Muscle of back (tissue), 13 donors: ENCODE measurements at places on chromosomes 2 and 18.

DNA sequence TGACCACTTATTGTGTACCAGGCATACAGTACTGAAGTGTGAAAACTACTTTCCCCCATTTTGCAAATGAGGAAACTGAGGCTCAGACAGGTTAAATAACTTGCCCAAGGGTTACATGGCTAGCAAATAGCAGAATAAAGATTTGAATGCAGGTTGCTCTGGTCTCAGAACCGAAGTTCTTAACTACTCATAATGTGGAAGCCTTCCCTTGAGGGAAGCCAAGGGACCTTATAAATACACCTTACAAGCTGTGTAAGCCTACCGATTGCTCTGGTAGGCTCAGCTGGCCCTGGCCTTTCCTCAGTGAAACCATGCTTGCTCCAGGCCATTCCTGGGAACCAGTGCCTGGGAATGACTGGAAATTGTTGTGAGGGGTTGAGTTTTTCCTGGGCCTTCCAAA is 114.6 kb upstream of the CDCA7 start:
- DNase-seq: no peak

DNA sequence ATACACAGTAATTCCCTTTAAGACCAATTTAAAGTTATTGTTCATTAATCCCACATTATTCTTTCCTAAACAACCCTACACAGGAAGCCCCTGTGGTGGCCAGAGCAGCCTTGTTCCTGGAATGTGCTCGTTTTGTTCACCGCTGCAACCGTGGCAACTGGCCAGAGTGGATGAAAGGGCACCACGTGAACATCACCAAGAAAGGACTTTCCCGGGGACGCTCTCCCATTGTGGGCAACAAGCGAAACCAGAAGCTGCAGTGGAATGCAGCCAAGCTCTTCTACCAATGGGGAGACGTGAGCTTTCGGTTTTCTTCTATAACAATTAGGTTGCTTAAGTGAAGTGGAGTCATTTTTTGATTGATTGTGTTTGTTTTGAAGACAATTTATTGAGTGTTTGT is 101.0 kb downstream of the UNC80 start:
- DNase-seq: peak; percentile 3

DNA sequence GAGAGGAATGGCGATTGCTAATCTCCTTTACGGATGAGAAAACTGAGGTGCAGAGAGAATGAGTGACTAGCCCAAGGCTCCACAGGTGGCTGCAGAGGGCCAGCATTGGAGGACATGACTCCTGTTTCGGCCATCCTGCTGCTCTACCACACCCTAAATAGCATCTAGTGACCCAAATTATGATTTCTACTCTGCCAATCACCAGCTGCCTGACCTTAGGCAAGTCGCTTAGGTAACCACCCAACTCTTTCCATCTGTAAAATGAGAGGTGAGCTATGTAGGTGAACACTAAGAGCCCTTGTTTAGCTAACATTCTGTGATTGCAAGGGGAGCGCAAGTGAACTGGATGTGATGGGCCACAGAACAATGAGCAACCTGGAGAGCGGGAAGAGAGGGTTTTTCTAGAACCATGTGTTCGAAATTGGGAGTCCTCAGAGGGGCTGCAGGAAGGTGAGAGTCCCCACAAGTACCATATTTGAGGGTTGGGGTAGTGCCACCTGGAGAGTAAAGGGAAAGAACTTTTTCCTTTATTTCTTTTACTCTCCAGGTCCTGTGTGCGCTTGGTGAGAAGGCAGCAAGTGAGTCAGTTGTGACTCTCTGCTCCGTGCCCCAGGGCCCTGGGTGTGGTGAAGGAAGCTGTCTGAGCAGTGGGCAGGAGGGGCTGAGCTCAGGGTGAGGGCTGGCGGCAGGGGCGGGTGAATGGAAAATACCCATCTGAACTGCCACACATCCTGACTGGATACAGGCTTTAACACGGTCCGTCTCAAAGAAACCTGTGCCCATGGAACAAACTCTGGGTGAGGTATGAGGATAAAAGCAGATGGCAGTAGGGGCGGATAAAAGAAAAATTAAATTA is 2.4 kb downstream of the CYP27C1 start:
- DNase-seq: no peak

- no peak for DNase-seq
Measured at GRCh38 chr2:239548965-239549595, 148.3 kb upstream of the HDAC4 start.

DNA sequence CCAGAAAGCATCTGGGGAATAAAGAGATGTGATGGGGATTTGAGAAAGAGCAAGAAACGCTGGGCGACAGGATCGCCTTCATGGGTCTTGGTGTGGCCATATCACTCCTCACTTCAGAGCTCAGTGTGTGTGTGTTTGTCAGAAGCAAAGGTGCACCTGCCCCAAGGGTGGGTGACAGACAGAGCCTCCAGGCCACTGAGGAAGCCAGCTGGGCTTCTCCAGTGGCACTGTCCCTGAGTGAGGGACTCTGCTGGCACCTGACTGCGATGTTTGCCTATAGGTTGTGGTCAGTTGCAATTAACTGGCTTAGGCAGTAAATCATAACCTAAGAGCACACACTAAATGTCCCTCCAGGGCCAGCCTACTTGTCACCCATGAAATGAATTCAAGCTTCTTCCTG is 23.5 kb upstream of the GNAL start:
- DNase-seq: no peak

- DNase-seq: peak; percentile 49
Measured at GRCh38 chr2:132780651-132781050, 110.6 kb upstream of the LYPD1 start.

DNA sequence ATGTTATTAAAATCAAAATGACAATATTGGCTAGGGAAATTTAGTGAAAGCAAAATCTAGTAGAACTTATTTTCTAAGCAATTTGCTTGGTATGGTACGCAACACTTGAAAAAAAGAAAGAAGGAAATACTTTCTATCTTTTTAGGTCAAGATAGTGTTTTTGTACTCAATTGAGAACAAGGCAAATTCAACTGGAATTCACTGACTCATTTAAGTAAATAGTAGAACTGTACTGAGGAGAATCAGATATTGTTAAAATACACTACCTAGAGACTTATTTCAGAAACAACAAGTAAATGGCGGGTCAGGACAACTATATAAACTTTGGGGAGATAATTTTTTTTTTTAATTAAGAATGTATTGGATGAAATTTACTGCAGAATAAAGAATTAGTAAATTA is 18.9 kb downstream of the ZRANB3 start:
- no peak for DNase-seq

- DNase-seq: no peak
Measured at GRCh38 chr18:33282142-33282541, 158.4 kb downstream of the CCDC178 start.

- DNase-seq: peak; percentile 49
Measured at GRCh38 chr2:132943829-132944228, 273.8 kb upstream of the LYPD1 start.

GRCh38 chr18:23560186-23560585 is 26.1 kb downstream of the NPC1 start:
- DNase-seq: no peak

DNA sequence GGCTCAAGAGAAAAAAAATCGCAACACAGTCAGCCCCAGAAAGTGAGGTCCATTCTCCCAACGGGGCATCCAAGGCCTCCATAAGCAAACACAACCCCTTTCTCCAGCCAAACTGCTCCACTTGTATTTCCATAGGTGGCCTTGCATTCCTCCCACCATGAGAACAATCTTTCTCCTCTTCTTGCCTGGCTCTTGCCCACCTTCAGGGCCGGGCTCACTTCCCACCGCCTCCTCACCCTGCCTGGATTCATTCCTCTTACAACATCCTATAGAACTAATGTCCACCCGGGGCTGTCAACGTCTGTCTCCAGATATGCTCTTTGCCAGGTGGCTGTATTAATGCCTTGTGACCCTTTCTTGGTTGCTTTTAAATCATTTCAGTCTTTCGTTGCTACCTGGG is 124.5 kb downstream of the SMAD7 start:
- DNase-seq: no peak

GRCh38 chr2:105143467-105144151 is 97.9 kb upstream of the GPR45 start:
- DNase-seq: peak; percentile 2

GRCh38 chr2:220194630-220195584 is 567.5 kb downstream of the SLC4A3 start:
- no peak for DNase-seq

- DNase-seq: no peak
Measured at GRCh38 chr2:135124924-135125886, 73.1 kb downstream of the RAB3GAP1 start.

- no peak for DNase-seq
Measured at GRCh38 chr2:59732871-59733566, 820.4 kb downstream of the BCL11A start.

DNA sequence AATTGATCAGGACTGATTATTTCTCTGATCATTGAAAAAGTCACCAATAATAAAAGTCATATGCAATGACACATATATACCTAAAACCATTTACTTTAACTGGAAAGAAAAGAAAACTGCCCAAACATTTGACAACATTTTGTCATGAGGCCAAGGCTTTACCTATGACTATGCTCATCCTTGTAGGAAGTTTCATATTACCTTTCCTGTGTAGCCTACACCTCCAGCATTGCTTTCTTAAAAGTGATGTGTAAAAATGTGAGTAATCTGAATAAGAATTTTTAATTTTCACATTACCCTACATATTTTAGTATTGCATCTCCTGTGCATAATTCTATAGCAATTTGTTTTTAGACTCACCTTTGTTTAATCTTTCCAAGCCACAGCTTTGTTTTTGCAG is 419.8 kb upstream of the FIGN start:
- no peak for DNase-seq

DNA sequence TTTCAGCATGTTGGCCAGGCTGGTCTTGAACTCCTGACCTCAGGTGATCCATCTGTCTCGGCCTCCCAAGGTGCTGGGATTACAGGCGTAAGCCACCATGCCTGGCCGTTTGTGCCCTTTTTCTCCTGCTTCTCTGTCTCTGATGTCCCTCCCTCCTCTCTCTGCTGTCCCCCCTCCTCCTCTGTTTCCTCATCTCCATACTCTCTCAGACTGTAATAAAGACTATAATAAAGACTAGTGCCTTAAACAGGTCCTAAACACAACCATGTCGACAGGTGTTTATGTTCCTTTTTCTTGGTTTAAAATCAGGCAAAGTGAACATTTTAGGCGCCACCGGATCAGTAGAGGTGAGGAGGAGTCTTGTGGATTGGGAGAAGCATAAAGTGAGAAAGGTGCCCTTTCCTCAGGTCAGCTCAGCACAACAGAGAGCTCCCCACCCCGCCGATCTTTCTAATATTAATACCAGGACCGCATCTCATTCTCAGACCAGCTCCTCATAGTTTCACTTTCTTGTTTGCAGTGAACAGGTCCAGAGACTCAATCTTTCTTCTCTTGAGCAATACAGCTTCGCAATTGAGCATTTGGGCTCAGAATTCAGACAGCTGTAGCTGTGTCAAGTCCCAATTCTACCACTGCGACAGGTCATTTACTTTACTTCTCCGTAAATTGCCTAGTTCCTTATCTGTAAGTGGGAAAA is 23.7 kb downstream of the TIMM21 start:
- no peak for DNase-seq

DNA sequence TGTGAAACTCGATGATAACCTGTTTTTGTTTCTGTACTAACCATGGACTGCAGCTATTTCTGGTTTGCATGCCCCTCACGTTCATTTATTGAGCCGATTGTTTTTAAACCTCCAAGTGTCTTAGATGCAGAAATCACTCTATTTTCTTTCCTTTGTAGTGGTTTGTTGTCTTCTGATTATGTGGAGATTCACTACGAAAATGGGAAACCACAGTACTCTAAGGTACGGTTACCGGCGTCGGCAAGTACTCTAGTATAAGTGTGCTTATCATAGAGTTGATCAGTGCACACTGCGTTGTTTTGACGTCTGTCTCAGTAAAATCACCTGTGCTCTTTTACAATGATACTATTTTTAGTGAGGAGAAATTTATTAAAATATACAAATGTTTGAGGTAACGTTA is 87.4 kb downstream of the ADAM23 start:
- no peak for DNase-seq

DNA sequence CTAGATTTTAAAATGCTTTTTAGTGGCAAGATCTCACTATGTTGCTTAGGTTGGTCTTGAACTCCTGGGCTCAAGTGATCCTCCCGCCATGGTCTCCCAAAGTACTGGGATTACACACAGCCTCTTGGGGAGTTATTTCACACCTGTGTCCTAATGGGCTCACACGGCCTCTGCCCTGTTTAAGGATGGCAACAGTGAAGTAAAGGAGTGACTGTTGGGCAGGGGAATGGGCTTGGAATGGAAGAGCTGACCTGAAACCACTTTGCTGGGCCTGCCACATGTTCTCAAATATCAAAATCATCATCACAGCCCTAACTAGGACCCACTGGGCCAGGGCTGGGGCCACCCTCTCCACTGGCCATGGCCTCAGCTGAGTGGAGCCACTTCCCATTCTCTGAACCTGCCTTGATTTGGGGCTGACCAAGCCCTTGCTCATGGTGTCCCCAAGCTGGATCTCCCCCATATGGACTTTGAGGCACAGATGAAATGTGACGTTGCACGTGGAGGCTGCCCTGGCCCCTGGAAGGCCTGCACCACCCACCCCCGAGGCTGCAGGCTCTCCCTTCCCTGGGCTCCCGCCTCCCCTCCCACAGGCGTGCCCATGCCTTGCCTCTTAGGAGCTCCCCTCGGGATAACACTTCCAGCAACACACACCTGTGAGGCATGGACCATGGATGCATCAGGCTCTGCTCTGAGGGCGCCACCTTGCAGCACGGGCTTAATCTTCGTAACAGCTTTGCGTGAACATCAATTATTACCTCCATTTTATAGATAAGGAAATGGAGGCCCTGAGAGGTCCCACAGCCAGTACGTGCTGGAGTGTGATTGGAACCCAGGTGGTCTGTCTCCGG is 71.8 kb upstream of the SMAD7 start:
- no peak for DNase-seq

- no peak for DNase-seq
Measured at GRCh38 chr2:63817382-63817781, 24.3 kb upstream of the UGP2 start.

GRCh38 chr2:235500761-235501672 is 7.2 kb downstream of the AGAP1 start:
- no peak for DNase-seq

- DNase-seq: no peak
Measured at GRCh38 chr18:62751341-62751821, 36.0 kb downstream of the PHLPP1 start.

DNA sequence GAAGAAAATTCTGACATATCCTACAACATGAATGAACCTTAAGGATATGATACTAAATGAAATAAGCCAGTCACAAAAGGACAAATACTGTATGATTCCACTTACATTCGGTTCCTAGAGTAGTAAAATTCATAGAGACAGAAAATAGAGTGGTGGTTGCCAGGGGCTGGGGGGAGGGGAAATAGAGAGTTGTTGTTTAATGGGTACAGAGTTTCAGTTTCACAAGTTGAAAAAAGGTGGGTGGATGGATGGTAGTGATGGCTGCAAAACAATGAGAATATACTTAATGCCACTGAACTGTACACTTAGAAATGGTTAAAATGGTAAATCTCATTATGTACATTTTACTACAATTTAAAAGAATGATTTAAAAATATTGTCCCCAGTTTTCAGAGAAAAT is 53.3 kb upstream of the NFU1 start:
- DNase-seq: no peak

GRCh38 chr18:60100778-60101177 is 201.0 kb downstream of the PMAIP1 start:
- no peak for DNase-seq
